ENCODE measurements at places on chromosomes 6 and 20. TPM values are rescaled to one million over a fixed set of nuclear protein-coding genes. Genes with fewer than 3 reads are reported as not detected.

Gene LINC00237
- total RNA-seq, result not detected

Gene ANKRD66
- not detected for total RNA-seq

Gene SLPI
- 68.1 TPM for total RNA-seq

Gene DCDC2
- total RNA-seq, result 142 TPM

Gene SLC4A11
- total RNA-seq, result 5.1 TPM

Gene C4B
- 1.2 TPM for total RNA-seq

Gene CAPN11
- total RNA-seq, result not detected

Gene FOXC1
- total RNA-seq, result 18.6 TPM

Gene PPP1R3G
- total RNA-seq, result 0.94 TPM

Gene ZSCAN31
- total RNA-seq, result 0.52 TPM

Gene TREML1
- total RNA-seq, result not detected

Gene PACSIN1
- 0.07 TPM for total RNA-seq

Gene LY86
- not detected for total RNA-seq

DNA sequence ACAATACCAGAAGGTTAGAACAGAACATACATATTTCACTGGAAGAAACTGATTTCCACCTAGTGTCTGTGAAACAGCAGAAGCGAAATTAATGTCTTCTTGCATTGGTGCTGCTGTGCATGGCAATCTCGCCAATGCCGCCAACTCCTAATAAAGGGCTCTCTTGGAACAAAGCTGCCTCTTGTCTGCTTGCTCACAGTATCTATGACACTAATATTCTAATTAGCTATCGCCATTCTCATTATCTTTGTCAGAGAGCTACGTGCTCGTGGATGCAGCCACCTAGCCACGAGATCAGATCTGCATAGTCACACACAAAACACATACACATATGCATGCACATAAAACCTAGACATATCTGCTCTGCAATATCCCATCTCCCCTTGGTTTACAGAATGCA, 145.9 kb upstream of the OLIG3 start:
- DNase-seq, result no peak

DNA sequence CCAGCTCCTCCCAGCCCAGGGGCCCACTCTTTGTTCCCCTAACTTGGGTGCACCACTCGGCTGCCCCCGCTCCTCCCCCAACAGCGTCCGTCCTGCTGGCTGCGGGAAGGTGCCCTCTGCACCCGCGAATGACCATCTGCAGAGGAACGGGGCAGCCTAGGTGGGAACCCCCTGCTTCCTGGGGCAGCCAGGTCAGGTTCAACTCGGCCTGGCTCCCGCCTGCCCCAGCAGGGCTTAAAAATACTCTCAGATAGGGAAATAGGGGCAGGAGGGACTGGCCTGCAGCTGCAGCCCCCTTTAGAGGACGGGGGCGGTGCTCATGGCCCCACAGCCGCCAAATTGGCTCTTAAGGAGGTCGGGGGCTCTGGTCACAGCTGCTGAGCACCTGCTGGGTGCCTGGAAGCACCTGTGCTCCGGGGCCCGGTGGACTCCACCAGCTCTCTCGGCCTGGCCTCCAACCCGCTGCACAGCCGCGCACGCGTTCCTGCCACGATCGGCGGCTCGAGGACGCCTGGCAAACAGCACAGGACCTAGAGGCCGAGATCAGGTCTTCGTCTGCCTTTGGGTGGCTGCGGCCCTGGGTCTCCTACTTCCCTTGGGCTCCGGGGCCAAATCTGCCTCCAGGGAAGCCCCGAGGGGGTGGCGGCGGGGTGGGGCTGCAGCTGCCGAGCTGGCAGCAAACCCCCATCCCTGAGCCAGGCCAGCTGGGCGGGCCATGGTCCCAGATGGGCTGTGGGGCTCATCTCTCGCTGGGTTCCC, 700 bp upstream of the LAMA5 start:
- no peak for DNase-seq

- DNase-seq, result no peak
Measured at GRCh38 chr6:12356431-12356830, 66.3 kb downstream of the EDN1 start.

DNA sequence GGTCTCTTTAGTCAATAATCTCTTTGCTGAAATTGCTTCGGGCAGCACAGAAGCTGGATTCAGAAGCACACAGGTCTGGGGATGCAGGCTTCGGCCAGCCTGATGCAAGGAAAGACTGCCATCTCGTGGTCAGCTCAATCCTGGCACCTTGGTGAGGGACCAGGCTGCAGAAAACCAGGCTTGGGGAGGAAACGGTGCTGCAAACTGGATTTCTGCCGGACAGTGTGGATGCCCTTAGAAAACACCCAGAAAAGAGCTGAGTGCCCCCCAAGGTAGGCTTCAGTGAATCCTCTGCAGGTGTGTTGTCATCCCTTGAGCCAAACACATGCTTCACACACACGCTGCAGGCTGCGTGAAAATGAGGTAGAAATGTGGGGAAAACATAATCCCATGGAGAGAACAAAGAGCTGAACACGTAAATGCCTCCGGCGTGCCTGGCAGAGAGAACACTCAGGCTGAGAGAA, 89.8 kb upstream of the PAX1 start:
- DNase-seq, result no peak

DNA sequence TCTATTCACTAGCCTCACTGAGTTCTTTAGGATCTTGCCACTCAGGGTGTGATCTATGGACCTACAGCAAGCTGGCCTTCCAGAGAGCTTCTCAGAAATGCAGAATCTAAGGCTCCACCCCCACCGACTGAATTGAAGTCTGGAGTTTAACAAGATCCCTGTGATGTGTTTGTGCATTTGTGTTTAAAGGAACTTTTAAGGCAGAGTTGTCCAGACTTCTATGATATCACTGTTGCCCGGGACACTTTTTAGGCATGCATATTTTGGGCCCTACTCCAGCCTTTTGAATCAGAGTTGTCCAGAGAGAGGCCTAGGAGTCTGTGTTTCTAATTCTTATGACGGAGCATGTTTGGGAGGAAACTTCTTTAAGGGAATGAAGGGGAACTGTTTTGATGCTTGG, 232.3 kb downstream of the QKI start:
- DNase-seq, result no peak

GRCh38 chr20:24148372-24148771, 159.8 kb upstream of the GGTLC1 start:
- no peak for DNase-seq

DNA sequence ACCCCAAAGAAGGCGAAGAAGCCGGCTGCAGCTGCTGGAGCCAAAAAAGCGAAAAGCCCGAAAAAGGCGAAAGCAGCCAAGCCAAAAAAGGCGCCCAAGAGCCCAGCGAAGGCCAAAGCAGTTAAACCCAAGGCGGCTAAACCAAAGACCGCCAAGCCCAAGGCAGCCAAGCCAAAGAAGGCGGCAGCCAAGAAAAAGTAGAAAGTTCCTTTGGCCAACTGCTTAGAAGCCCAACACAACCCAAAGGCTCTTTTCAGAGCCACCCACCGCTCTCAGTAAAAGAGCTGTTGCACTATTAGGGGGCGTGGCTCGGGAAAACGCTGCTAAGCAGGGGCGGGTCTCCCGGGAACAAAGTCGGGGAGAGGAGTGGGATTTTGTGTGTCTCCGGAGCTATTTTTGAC, 69.6 kb downstream of the HFE start:
- no peak for DNase-seq

DNA sequence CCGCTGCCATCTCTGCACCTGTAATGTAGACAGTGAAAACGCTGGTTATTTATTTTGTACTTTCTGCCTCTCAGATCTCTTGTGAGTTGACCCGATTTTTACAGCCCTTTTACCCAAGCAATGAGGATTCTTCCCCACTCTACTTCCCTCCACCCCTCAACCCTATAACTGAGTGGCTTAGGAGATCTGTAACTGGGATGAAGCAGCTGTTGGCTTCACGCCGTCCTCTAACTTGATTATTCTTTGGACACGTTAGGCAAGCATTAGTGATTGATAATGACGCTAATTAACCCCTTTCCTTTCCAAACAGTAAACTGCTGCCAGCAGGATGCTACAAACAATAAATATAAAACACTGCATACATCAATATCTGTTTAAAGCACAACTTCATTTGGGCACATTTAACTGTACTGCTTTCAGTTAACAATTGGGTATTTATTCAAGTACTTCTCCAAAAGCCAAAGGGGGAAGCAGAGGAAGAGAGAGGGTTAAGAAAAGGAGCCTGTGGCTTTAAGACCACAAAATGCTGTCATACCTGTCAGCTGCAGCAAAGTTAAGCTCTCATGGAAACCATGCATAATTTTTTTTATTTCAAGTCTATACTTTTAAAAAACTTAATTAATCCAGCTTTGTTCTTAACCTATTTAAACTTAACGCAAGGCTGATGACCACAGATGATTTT, 21.2 kb downstream of the TFAP2A start:
- DNase-seq, result no peak

DNA sequence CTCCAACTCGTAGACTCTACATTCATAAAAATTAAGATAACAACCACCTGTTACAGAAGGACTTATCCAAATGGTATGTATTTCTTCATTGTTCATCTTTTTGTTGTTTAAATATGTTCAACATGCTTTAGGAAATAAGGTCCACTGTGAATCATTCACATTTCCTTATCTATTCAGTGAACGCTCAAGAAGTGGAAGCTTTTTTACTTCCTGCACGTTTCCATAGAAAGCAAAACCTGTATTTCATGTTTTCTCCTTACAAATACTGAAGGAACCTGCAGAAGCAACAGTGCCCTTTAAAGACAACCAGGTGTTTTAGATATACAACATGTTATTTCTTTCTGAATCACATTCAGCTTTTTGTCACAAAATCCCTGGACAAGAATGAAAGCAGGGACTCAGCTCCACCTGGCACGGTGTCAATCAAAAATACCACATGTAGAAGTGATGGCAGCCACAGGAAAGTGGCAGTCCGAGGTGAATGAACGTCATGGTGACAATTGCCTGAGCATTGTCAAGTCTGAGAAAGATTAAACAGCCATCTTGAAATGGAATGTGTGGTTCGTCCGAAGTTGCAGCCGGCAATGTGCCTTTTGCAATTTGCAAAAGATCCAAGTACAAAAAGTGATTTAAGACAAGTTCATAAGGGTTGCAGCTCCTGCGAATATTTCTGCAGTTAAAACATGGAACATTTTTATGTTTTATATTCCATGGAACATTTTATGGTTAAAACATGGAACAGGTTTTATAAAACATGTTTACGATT, 66.7 kb upstream of the RIPOR2 start:
- no peak for DNase-seq

DNA sequence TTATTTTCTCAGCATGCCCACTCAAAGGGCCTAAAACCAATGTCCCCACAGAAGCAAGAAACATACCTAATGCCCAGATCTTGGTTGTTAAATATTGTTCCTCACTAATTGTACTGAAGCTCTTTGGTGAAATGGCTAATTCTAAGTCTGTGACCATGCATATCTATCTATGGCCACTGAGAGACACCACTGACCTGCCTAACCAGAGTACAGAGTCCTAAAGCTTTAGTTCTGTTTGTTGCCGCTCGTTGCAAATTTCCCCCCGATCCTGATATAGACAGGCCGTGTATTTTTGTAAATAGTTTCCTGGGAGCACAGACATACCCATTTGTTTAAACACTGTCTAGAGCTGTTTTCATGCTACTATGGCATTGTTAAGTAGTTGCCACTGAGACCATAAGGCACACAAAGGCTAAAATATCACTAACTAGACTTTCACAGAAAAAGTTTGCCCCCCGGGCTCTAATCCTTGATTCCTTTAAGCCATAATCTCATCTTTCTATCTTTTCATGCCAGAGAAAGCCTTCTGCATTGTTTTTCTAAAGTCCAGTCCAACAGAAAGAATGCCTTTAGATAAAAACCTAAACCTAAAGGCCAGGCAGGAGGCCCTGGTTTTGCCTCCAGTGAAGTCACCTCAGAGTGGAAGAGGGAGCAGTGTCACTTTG, 48.7 kb downstream of the DNAAF9 start:
- DNase-seq, result no peak

- no peak for DNase-seq
Measured at GRCh38 chr6:150895928-150896632, 30.6 kb downstream of the MTHFD1L start.

- no peak for DNase-seq
Measured at GRCh38 chr6:120632975-120633374, 701.3 kb downstream of the TBC1D32 start.

DNA sequence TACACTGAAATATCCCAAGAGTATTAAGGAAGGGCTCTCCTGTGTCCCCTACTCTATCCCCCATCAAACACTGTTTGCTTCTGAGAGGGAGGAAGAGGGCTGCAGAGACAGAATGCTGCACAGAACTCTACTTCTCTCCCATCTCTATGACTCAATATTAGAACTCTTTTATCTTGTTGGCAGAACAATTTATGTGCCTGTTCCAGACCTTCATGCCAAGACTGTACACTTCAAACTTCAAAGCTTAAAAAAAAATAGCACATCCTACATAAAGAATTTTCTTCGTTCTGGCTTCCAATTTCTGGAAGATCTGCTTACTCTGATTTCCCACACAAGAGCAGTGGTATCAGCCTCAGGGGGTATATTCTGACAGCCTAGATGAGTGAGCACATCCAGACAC, 19.6 kb upstream of the GPR63 start:
- no peak for DNase-seq

- no peak for DNase-seq
Measured at GRCh38 chr6:35142588-35143569, 1.7 kb upstream of the TCP11 start.

- no peak for DNase-seq
Measured at GRCh38 chr6:118739696-118740353, 88.4 kb upstream of the CEP85L start.

DNA sequence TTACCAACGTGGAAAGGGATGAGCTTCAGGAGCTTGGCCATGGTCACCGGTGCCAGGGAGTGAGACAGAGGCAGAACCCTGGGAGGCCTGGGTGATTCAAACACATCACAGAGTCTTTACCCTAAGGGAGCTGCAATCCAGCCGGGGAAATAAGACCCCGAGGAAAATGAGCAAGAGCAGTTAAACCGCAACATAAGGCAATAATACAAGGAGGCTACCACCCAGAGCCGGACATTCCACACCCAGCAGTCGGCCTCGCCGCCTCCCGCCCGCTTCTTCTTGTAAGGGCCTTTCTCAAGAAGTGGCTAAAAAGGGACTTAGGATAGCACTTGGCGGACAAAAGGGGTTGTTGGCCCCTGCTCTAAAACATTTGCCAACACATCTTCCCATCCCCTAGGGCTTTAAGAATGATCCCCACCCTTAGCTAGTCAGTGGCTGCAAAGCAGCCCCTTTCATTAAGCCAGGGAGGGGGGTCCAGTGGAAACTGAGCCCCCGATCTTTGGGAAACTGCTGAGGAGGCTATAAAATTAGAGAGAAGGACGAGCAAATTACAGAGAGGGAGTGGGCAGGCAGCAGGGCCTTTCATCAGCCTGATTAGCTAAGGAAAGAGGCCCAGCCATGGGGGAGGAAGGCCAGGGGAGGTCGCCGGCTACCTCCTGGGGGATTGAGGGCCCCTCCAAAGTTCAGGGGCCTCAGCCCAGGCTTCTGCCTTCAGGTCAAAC, 34.3 kb downstream of the SNX5 start:
- DNase-seq, result no peak

DNA sequence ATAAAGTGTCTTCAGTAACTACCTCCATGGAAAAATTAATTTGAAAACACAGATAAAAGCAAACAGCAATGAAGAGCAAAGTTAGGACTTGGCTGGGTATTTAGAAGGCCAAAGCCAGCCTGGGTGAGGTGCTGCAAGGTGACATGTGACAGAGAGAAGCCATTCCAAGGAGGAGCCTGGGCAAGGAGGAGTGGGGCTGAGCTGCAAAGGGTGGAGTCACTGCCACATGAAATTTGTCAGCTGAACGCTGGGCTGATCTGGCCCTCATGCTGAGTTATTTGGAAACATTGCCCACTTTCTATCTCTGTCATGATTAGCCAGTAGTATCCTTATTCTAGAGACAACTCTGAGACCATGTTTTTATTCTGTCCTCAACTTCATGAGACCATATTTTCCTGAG, 76.3 kb downstream of the PERP start:
- no peak for DNase-seq
